ENCODE measurements at places on chromosomes 5 and 9.

GRCh38 chr5:160311491-160312133 is 752 bp downstream of the CCNJL start:
- no peak for DNase-seq

GRCh38 chr9:12425878-12426864 is 267.0 kb upstream of the TYRP1 start:
- no peak for DNase-seq

DNA sequence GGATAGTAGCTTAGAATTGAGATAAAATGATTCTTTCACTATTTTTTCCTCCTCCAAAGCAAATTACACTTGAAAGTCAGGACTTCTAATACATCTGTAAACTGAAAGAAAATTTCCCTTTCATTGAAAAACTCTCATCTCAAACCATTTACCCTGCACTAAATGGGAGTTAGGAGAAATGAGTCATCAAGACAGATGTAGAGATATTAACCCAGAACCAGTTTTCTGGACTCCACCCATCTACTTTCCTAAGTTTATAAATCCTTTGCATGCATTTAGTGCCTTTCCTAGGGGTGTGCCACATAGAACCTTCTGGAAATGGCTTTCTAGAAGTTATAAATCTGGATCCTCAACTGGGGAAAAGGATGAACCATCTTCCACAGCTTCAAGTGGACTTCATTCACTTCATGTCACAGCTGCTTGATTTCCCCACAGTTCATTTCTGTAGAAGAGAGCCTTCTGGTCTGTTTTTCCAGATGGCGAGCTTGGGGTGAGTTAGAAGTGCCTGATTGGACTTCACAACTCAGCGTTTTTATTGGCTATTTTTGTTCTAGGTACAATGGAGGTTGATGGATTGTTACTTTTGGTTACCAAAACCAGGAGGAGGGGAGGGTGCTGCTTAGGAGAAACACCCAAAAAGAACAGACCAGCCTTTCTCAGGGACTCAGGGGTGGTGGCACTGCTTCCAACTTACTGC is 72.5 kb upstream of the GPR151 start:
- no peak for DNase-seq

GRCh38 chr5:32562843-32563242 is 22.5 kb upstream of the SUB1 start:
- no peak for DNase-seq

DNA sequence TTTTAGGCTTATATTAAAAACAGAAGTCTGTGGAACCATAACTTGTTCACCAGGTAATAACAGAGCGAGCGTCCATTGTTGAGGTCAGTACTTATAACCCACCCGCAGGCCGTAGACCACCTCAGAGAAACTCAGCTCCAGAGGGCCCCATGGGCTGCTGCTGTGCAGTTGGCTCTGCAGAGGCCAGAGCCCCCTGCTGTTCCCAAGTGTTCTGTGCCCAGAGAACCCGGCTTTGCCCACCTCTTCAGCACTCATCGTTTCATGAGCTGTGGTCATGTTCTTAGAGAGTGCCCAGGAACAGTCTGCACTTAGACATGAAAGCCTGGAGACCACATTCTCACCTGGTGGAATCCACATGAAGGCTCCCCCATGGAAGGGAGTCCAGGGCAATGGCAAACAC is 50.4 kb upstream of the SLC2A8 start:
- no peak for DNase-seq

DNA sequence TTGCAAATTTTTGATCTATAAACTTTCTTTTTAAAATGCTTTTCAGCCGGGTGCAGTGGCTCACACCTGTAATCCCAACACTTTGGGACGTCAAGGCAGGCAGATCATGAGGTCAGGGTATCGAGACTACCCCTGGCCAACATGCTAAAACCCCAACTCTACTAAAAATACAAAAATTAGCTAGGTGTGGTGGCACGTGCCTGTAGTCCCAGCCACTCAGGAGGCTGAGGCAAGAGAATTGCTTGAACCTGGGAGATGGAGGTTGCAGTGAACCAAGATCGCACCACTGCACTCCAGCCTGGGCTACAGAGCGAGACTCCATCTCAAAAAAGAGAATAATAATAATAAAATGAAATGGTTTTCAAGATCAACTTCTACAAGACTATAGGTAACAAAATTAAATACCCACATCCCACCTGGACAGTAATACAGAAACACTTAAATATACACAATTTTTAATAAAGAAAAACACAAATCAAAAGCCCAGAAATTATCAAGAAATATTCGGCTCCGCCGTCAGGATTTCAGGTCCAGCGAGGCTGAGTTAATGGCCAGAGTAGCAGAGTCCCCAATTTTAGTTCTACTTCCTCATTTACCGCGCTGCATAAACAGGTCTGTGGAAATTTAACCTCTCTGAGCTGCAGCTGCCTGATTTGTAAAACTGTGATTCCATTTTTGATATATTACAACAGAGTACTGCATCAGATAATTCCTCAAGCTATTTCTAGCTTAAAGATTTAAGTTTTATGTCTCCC is 4.0 kb downstream of the TUT7 start:
- no peak for DNase-seq

DNA sequence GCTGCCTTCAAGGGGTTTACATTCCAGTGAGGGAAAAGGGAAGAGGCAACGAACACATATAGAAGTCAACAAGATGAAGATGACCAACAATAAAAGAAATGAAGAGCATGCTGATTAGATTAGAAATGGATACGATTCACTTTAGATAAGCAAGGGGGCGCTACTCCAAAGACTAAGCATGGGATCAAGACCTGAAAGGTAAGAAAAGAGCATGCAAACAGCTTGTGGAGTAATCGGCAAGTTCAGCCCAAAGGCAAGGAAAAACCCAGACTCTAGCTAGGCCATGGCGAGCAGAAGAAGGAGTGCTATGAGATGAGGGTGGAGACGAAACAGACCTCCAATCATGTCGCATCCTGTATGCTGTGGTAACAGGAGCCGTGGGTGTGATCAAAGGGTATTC is 124.4 kb downstream of the FANCC start:
- no peak for DNase-seq
